ENCODE measurements at places on chromosomes 12 and 14.

DNA sequence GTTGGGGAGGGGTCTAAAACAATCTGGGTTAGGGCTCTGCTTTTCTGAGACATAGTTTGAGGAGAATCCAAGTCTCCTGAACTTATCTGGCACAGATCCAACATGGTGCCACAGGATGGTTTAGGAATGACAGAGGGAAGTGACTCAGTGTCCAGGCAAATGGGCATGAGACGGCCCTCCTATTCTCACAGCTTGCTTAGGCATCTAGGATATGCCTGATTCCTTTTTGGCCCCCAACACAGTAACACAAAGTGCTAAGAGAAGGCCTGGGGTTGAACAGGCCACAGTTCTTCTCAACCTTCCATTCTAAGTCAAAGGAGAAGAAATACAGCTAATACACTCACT lies 117.7 kb downstream of the ZFP36L1 start:
- DNase-seq = peak; percentile 31

- DNase-seq = no peak
These were observed 37.3 kb downstream of the SIX4 start for GRCh38 chr14:60686865-60687264.

- peak; percentile 73 for DNase-seq
These were observed 16.7 kb downstream of the TMEM132D start for GRCh38 chr12:129887101-129887500.

- DNase-seq = peak; percentile 66
These were observed 3.4 kb downstream of the CDK2AP1 start for GRCh38 chr12:123267991-123268843.

DNA sequence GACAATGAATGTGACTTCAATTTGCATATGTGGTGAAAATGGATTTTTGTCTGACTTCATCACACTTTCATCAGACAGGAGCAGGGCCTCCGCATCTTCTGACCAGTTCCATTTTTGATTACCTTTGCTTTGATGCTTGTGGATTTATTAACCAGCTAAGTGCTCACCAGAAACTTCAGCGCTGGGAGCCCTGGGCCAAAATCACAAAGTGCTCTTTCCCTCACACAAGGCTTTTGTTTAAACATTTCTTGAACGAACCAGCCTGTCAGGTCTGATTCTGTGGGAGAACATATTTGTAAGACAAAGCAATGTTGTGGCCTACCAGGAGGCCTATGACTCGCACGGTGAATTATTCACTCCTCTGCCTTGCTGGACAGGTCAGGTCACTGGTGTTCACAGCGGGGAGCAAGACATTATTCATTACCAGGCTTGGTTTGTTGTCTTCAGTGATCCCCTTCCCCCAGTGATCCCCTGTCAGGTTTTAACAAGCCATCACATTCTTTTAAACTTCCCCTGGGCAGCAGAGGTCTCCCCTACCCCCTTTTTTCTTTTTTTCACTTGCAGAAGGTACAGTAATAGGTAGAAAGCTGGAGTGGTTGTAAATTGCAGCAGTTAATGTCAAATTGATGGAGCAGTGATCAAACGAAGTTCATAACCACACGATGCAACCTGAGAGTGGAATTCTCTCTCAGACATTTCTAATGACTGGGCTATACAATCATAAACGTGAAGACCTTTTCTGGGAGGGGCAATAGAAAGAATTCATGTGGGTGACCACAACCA lies 167.5 kb upstream of the PRICKLE1 start:
- peak; percentile 97 for DNase-seq

DNA sequence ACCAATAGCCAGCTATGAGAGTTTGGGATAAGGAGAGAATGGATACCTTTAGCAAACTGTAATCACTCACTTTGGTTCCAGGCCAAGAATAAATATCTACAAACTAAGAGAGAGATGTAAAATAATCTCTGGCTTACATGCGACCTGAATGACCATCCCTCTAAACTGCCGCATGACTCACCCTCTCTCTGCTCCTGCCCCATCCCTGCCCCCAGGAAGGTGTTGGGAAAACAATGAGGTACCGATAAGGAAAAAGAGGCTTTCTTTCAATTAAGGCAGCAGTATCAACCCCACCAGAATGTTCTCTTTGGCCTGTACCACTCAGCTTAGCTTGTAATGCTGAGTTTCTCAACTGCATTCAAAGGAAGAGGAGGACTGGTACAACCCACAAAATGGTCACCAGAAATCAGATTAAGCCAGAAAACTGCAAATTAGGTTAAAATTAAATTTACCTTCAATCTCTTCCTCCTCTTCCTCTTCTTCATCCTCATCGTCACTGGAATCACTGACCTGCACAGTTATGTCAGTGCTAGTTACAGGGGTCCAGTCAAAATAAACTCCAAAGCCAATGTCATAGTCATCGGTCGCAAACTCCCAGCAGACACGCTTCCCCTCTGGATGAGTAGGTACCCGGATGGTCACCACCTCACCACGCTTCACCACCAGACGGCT lies 22.0 kb downstream of the GSTZ1 start:
- DNase-seq = no peak

- DNase-seq = no peak
These were observed 39.2 kb upstream of the DYRK2 start for GRCh38 chr12:67609226-67609870.

- peak; percentile 50 for DNase-seq
These were observed 458.8 kb downstream of the GLT1D1 start for GRCh38 chr12:129312048-129312447.

- DNase-seq = no peak
These were observed 863.9 kb downstream of the BCL11B start for GRCh38 chr14:98408024-98408555.

GRCh38 chr12:124867401-124867930 lies 3.8 kb upstream of the SCARB1 start:
- peak; percentile 58 for DNase-seq

GRCh38 chr14:100155049-100155621 lies 4.3 kb downstream of the DEGS2 start:
- no peak for DNase-seq

GRCh38 chr12:40727774-40728483 lies 35.7 kb downstream of the CNTN1 start:
- DNase-seq = no peak

DNA sequence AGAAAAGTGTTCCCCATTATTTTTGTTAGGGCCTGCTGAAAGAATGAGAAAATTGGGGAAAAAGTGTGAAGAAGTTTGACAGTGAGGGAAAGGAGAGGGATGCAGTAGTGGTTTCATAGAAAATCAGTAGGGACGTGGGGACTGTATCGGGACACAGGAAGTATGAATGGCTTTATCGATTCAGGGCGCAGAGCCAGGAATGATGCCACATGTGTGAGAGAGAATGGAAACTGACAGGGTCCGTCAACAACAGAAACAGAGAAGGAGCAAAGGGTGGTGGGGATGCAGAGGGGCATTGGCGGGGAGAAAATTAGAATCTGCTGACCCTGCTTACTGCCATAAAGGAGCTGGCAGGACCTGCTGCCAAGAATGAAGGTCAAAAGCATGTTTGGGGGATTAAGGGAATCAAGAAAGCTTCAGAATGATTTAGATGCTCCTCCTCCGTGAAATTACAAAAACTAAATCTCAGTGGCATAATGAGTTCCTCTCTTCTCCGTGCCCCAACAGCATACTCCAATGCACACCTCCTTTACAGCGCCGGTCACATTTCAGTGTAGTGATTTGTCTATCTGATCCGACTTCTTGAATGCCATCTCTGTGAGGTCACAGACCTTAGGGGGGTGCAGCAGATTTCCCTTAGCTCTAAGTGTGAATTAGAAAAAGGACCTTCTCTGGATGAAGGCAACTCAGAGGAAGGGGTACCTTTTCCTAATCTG lies 92.6 kb downstream of the EMP1 start:
- peak; percentile 24 for DNase-seq

DNA sequence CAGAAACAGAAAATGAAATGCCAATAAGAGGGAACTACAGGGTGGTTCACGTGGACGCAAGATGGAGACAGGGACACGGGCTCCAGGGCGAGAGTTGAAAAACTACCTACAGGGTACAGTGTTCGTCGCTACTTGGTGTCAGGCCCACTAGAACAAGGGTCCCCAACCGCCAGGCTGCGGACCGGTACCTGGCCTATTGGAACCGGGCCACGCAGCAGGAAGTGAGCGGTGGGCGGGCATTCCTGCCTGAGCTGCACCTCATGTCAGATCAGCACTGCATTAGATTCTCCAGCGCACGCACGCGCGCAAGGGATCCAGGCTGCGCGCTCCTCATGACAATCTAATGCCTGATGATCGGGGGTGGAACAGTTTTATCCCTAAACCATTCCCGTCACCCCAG lies 14.8 kb downstream of the INF2 start:
- DNase-seq = no peak

GRCh38 chr14:50929506-50929905 lies 14.8 kb downstream of the PYGL start:
- no peak for DNase-seq

- no peak for DNase-seq
These were observed 7.4 kb downstream of the ABCD2 start for GRCh38 chr12:39612250-39612649.

DNA sequence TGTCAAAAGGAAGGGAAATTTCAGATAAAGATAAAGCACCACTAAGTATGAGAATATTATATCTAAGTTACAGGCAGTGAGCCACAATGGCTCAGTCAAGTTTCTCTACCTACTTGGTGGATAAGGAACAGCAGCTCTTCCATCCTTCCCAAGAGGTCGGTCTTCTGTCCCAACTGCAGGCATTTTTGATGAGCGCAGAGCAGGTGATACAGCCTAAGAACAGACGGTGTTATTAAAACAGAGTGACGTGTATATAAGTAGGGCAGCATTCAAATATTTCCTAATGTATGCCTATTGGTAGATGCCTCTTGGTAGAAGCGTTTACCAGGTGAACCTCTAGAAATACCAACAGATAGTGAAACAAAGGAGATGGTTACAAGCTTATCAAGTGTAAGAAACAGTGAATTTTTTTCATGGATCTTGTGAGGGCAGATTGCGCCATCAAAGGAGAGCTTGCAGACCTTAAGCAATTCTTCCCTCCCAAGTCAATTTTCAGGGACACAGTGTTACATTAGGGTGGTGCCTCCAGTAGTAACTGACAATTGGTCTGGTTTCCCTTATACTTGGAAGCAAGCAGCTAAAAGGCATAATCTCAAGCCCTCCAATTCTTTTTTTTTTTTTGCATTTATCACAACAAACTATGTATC lies 274.5 kb downstream of the MED13L start:
- no peak for DNase-seq

DNA sequence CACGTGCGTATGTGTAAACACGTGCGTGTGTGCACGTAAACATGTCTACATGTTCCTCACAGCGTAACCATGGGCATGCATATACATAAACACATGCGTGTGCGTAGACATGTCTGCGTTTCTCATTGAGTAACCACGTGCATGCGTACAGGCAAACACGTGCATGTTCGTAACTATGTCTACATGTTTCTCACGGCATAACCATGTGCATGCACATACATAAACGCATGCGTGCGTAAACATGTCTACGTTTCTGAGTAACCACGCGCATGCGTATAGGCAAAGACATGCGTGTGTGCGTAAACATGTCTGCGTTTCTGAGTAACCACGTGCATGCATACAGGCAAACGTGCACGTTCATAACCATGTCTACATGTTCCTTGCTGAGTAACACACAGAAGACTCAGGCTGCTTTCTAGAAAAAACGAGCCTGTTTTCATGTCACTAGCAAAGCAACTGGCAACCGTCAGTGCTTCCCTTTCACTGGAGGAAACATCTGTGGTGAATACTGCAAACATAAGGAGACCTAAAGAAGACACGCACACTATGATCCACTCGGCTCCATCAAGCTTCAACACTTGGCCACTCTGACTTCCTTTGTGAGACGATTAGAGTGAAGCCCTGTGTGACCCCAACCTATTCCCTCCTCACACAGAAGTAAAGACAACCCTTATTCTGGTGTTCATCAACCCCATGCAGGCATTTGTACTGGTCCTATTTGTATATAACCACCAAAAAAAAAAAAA lies 28.8 kb downstream of the POLE start:
- DNase-seq = no peak

- peak; percentile 62 for DNase-seq
These were observed 60.8 kb upstream of the REP15 start for GRCh38 chr12:27635349-27635972.

DNA sequence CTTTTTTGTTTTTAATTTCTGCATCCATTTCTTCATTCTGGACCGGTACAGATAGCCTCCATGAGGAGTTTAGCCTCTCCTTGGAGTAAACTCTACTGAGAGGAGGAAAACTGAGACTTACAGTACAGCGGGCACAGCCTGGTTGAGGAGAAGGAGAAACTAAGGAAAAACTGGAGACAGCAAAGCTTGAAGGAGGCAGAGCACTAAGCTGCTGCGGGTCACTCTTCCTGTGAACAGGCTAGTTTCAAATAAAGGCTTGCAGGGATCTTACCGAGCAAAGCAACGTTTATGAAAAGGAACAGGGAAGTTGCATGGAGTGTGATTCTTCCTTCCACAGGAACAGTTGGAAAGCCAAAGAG lies 348 bp upstream of the SSTR1 start:
- peak; percentile 3 for DNase-seq

- DNase-seq = no peak
These were observed 28.0 kb downstream of the NCOR2 start for GRCh38 chr12:124539084-124540041.

- no peak for DNase-seq
These were observed 85.6 kb upstream of the DIO3 start for GRCh38 chr14:101475456-101476257.

- no peak for DNase-seq
These were observed 33.5 kb upstream of the ADGRD1 start for GRCh38 chr12:130920119-130920703.
